ENCODE measurements at places on chromosomes 5 and 9.

GRCh38 chr5:172049226-172049796 lies 42.9 kb upstream of the FBXW11 start:
- DNase-seq, result no peak

DNA sequence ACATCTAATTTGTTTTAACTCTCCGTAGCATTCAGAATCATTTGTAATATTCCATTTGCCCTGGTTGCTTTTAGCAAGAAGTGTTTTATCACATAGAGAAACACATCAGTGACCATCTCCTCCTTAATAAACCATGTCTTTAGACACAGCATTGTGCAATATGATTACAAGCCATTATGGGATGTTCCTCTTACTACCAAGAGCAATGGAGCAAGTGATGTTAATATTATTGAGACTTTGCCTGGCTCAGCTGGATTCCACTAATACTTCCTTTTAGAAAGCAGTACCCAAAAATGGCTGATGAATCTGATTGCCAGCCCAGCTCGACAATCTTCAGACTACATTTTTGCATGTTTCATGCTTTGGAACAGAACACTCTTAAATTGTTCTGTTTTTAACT lies 364.2 kb downstream of the OSTF1 start:
- DNase-seq, result no peak

- DNase-seq, result no peak
These were observed 26.2 kb upstream of the RAB14 start for GRCh38 chr9:121227862-121228261.

DNA sequence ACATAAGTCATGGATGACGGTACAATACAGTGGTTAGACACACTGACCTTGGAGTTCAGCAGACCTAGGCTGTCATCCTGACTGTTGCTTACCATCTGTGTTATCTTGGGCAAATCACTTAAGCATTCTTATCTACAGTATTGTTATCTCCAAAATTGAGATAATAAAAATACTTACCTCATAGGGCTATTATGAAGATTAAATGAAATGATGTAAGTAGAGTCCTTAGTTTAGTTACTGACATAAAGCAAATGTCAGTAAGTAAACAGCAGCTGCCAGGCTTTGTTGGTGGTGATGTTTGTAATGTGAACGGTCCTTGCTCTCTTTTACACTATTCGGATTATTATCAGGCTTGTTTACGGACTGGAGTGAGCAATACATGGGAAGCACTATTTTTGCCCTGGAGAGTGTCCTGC lies 107.3 kb upstream of the DPYSL3 start:
- no peak for DNase-seq

DNA sequence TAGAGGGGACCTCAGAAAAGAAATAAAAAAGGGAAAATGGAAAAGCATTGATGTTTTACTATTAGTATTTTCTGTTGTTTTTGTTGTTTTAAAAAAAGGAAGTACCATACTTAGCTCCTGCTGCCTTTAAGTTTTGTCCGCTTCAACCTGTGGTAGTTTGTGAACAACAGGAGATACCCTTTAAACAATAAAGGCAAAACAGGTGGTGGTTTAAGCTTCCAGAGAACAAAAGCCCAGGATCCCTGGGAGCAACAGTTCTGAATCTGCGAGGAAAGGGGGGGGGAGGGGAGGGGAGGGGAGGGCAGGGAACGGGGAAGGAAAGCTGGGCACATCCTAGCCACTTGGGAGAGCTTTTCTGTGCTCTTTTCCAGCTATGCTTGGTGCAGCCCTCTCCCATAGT lies 2.1 kb upstream of the PSIP1 start:
- DNase-seq, result no peak

DNA sequence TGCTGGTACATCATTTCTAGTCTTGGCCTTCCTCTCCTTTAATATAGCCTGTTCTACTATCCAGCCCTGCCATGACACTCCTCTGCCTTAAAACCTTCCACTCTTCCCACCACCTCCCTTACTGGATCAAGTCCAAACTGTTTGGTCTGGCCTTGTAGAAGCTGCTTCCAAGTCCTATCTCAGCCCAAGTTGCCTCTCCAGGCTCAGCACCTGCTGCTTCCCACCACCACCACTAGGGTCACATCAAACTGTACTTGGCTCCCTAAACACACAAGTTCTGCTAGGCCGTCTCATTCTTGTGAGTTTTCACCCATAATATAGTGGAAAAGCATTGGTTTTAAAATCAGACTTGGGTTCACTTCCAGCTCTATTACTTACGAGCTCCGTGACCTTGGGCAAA lies 1.4 kb downstream of the NDUFA8 start:
- peak; percentile 61 for DNase-seq
